ENCODE measurements at places on chromosomes 5 and 9. TPM values are rescaled to one million over a fixed set of nuclear protein-coding genes. Genes with fewer than 3 reads are reported as not detected.

GRCh38 chr5:130965920-130966319, 199.1 kb downstream of the HINT1 start:
- H3K4me3 ChIP-seq, result no peak overlapping the region
- H3K4me1 ChIP-seq, result no peaks in the 10 kb centered on the region
- no peaks in the 10 kb centered on the region for H3K36me3 ChIP-seq
- DNase-seq, result no peak

DNA sequence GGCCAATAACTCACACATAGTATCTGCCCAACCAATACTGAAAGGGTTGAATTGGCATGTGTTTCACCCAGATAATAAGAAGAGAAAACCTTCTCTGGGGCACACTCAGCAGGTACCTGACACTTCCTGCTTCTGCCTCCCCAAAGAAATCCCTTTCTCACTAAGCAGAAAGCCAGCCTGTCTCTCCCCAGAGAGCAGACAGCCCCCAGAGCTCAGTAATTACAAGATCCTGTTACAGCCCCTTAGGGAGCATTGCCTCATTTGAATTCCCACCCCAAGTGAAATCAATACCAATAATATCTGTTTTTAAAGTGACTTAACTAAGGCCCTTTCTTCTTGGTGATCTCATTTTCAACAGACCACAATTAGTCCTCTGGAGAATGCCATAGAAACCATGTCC, 38.5 kb upstream of the FOXI1 start:
- no peaks in the 10 kb centered on the region for H3K4me1 ChIP-seq
- DNase-seq, result no peak
- H3K27ac ChIP-seq, result no peak overlapping the region
- no peak overlapping the region for H3K4me3 ChIP-seq

GRCh38 chr9:120212853-120213200, 367.1 kb downstream of the CDK5RAP2 start:
- no peak overlapping the region for H3K27ac ChIP-seq
- H3K4me1 ChIP-seq, result no peaks in the 10 kb centered on the region
- no peaks in the 10 kb centered on the region for H3K36me3 ChIP-seq
- H3K4me3 ChIP-seq, result no peak overlapping the region
- H3K27me3 ChIP-seq, result no peaks in the 10 kb centered on the region
- no peak for DNase-seq

GRCh38 chr9:16180546-16180945, 627.7 kb downstream of the CCDC171 start:
- H3K4me3 ChIP-seq, result no peak overlapping the region
- H3K27me3 ChIP-seq, result no peaks in the 10 kb centered on the region
- H3K36me3 ChIP-seq, result no peaks in the 10 kb centered on the region
- DNase-seq, result no peak
- H3K4me1 ChIP-seq, result no peaks in the 10 kb centered on the region
- no peak overlapping the region for H3K27ac ChIP-seq

The PRR7 gene
- 23.3 TPM for total RNA-seq
